ENCODE measurements at places on chromosomes 12 and 14.

DNA sequence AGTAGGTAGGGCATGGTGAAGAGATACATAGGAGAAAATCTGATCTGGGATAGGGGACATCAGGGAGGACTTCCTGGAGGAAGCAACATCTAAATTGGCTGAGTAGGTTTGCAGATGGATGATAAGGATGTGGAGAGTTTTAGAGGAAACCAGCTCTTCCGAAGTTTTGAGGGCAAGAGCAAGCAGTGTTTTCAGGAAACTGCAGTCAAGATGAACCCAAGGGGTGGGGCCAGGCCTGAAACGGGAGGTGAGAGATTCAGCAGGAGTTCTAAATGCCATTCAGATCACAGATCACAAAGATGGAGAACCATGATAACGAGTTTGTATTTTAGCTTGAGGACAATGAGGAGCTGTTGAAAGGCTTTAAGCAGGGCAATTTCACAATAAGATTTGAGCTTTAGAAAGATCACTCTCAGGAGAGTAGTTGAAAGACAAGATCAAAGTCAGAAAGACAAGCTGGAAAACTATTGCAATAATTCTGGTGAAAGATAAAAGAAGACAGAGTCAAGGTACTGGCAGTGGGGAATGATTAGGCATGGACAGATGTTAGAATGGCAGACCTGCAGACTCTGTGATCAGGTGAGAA, 70.1 kb upstream of the PLXNC1 start:
- no peak overlapping the region for H3K4me3 ChIP-seq
- H3K27me3 ChIP-seq = no peaks in the 10 kb centered on the region
- DNase-seq = no peak
- no peaks in the 10 kb centered on the region for H3K36me3 ChIP-seq

DNA sequence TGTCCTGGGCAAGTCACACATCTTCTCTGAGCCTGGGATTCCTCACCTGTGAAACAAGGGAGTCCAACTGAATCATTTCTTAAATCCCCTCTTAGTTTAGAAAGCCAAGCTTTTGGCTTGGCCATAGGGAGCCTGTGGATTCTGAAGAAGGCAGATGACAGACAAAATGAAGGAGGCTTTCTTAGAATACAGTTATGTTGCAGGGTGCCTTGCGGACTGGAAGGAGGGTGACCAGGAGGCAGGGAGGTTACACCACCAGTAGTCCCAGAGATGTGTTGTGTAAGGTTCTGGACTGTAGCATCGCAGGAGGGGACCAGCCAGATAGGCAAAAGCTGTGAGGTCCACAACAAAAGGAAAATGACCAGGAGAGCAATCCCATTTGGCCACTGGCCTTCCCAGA, 8.2 kb upstream of the ACVR1B start:
- H3K27me3 ChIP-seq = no peaks in the 10 kb centered on the region
- DNase-seq = no peak
- H3K4me1 ChIP-seq = no peaks in the 10 kb centered on the region
- no peaks in the 10 kb centered on the region for H3K36me3 ChIP-seq
- H3K27ac ChIP-seq = no peak overlapping the region

GRCh38 chr12:23684121-23684520, 265.3 kb downstream of the SOX5 start:
- H3K4me3 ChIP-seq = no peak overlapping the region
- H3K36me3 ChIP-seq = no peaks in the 10 kb centered on the region
- H3K4me1 ChIP-seq = no peaks in the 10 kb centered on the region

DNA sequence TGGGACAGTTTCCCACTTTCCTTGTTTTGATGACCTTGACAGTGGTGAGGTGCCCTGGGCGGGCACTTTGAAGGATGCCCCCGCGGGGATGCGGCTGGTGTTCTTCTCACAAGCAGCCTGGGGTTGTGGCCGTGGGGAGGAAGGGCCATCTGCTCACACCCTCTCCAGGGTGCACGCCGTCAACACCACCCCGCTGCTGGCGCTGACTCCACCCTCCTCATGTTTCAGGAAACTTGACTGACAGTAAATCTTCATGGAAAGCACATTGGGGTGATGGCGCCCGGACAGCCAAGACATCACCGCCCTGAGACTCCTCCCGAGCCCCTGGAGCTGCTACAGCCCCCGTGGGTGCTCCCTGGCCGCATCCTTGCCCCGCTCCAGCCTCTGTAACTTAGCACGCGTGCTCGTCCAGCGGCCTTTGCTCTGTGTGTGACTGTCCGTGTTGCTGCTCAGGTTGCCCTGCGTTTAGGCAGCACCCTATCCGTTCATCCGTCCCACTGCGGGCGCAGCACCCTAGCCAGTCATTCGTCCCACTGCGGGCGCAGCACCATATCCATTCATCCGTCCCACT, 150.2 kb upstream of the C14orf180 start:
- H3K4me3 ChIP-seq = no peak overlapping the region
- H3K4me1 ChIP-seq = no peaks in the 10 kb centered on the region
- no peaks in the 10 kb centered on the region for H3K27me3 ChIP-seq
- H3K36me3 ChIP-seq = no peaks in the 10 kb centered on the region

DNA sequence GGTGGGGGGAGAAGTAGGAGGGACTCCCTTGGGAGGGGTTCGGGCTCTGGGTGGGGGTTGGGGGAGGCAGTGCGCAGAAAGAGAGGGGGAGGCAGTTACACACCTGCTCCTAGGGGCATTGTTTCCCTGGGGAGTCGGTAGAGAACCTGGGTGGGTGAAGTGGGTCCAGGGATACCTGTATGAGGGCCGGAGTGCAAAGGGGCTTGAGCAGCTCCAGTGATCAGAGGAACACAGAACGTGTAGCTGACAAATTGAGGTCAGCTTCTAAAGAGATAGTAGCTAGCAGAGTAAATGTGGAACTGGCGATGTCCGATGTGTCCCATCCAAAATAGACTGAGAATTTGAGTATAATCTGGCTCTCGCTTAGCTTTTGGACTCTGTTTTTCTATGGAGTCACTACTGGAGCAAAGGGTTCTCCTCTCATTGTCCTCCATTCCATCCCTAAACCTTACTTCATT, 502 bp downstream of the SMARCD1 start:
- peak overlapping the region; percentile 99 for H3K27ac ChIP-seq
- H3K36me3 ChIP-seq = peaks cover 5% of the 10 kb centered on the region
- no peaks in the 10 kb centered on the region for H3K27me3 ChIP-seq
- DNase-seq = no peak
- peak overlapping the region; percentile 88 for H3K4me3 ChIP-seq

GRCh38 chr14:71371711-71372396, 464.6 kb downstream of the PCNX1 start:
- H3K27ac ChIP-seq = no peak overlapping the region
- H3K4me1 ChIP-seq = no peaks in the 10 kb centered on the region
- H3K36me3 ChIP-seq = no peaks in the 10 kb centered on the region

DNA sequence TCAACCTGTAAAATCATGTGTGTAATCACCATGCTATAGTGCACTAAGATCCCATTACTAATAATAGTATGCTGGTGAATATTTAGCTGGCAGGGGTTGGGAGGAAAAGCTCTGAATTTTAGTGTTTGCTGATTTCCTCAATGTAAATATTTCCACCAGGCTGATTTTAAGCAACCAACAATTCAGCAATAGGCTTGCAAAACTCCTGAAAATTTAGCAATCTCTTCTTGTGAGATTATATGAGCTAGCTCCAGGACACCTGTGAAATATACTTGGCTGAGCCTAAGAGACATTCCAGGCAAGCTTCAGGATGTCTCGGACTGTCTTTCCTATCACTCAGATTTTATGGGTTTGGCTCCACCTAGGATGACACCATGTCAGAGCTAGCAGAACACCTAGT, 106.9 kb upstream of the ANO4 start:
- no peak overlapping the region for H3K27ac ChIP-seq
- H3K36me3 ChIP-seq = no peaks in the 10 kb centered on the region
- no peak overlapping the region for H3K4me3 ChIP-seq
- no peaks in the 10 kb centered on the region for H3K4me1 ChIP-seq

GRCh38 chr12:67276421-67276820, 7.3 kb downstream of the CAND1 start:
- H3K4me3 ChIP-seq = no peak overlapping the region
- H3K27me3 ChIP-seq = no peaks in the 10 kb centered on the region
- DNase-seq = no peak

GRCh38 chr12:591167-592023, 71.8 kb downstream of the NINJ2 start:
- H3K4me1 ChIP-seq = no peaks in the 10 kb centered on the region
- H3K27ac ChIP-seq = no peak overlapping the region
- DNase-seq = no peak
- H3K4me3 ChIP-seq = no peak overlapping the region

GRCh38 chr12:131042834-131043245, 89.1 kb downstream of the ADGRD1 start:
- H3K4me1 ChIP-seq = no peaks in the 10 kb centered on the region
- no peak overlapping the region for H3K4me3 ChIP-seq
- DNase-seq = no peak
- no peaks in the 10 kb centered on the region for H3K27me3 ChIP-seq
- no peaks in the 10 kb centered on the region for H3K36me3 ChIP-seq
- no peak overlapping the region for H3K27ac ChIP-seq

DNA sequence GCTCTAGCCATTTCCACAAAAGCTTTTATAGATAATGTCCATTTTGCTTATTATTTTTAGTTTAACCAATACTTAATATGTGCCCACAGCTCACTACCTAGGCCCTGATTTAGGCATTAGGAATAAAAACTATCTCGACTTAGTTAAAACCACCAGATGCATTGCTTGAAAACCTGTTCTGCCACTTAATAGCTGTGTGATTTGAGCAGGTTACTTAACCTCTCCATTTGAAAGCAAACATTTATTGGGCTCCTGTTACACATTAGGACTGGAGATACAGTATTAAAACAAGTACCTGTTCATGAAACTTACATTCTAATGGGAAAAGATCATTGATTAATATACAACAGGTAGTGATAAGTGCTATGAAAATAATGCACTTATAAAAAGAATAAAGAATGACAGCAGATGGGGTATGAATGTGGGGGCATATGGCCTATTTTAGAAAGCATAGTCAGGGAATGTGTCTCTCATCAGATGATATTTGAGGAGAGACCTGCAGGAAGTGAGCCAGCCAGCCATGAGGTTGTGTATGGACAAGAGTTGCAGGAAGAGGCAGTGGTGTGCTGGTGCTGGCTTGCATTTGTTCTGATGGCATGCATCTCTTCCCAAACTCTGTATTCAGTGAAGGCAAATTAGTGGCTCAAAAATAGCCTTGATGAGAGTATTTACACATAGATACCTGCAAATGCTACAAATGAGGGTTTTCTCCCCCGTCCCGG, 34.3 kb downstream of the NOPCHAP1 start:
- no peaks in the 10 kb centered on the region for H3K4me1 ChIP-seq
- no peaks in the 10 kb centered on the region for H3K27me3 ChIP-seq
- H3K36me3 ChIP-seq = no peaks in the 10 kb centered on the region
- DNase-seq = no peak
- H3K27ac ChIP-seq = no peak overlapping the region

- H3K4me1 ChIP-seq = no peaks in the 10 kb centered on the region
- DNase-seq = no peak
- H3K4me3 ChIP-seq = no peak overlapping the region
- no peaks in the 10 kb centered on the region for H3K27me3 ChIP-seq
These were observed 6.4 kb downstream of the RAD52 start for GRCh38 chr12:943051-943450.

GRCh38 chr12:48037267-48037915, 33.1 kb upstream of the COL2A1 start:
- no peaks in the 10 kb centered on the region for H3K4me1 ChIP-seq
- no peaks in the 10 kb centered on the region for H3K27me3 ChIP-seq
- no peak for DNase-seq

- no peak overlapping the region for H3K4me3 ChIP-seq
- peak overlapping the region; percentile 53 for H3K27ac ChIP-seq
- peaks cover 8% of the 10 kb centered on the region for H3K4me1 ChIP-seq
- no peaks in the 10 kb centered on the region for H3K27me3 ChIP-seq
These were observed 147.9 kb downstream of the ETV6 start for GRCh38 chr12:11797317-11797913.

GRCh38 chr14:102126807-102127455, 12.8 kb upstream of the WDR20 start:
- H3K36me3 ChIP-seq = no peaks in the 10 kb centered on the region
- H3K27ac ChIP-seq = no peak overlapping the region
- DNase-seq = no peak
- no peak overlapping the region for H3K4me3 ChIP-seq
- no peaks in the 10 kb centered on the region for H3K4me1 ChIP-seq

DNA sequence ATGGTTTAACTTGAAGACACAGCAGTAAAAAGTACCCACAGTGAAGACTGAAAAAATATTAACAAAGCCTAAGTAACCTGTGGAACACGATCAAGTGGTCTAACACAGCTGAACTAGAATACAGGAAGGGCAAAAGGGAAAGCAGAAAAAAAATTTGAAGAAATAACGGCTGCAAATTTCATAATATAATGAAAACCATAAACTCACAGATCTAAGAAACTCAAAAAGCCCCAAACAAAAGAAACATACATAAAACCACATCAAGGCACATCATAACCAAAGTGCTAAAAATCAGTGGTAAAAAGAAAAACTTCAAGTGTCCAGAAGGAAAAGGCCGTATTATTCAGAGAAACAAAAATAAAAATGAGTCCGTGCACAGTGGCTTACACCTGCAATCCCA, 30.9 kb downstream of the SPPL3 start:
- H3K27ac ChIP-seq = no peak overlapping the region
- no peaks in the 10 kb centered on the region for H3K36me3 ChIP-seq
- H3K27me3 ChIP-seq = no peaks in the 10 kb centered on the region

GRCh38 chr12:102958830-102959176, 1.3 kb downstream of the ASCL1 start:
- H3K27me3 ChIP-seq = no peaks in the 10 kb centered on the region
- no peaks in the 10 kb centered on the region for H3K4me1 ChIP-seq
- no peak for DNase-seq
- no peaks in the 10 kb centered on the region for H3K36me3 ChIP-seq
- H3K4me3 ChIP-seq = no peak overlapping the region
- no peak overlapping the region for H3K27ac ChIP-seq

DNA sequence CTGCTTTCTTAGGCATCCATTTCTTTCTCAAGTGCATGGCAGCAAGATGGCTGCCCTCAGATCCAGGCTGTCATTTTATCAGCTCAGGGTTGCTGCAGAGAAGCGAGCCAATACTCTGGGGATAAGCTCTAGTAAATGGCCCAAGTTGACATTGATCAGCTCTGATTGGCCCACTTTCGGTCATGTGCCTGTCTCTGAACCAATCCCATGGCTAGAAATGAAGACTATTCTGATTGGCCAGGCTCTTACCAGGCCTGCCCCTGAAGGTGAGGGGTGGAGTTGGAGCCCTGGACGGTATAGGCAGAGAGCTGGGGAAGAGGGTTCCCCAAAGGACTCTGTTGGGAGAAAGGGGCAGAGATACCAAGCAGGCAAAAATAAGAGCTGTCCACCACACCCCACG, 41.4 kb downstream of the MYO1H start:
- H3K4me1 ChIP-seq = no peaks in the 10 kb centered on the region
- H3K27me3 ChIP-seq = no peaks in the 10 kb centered on the region
- no peak overlapping the region for H3K27ac ChIP-seq
- H3K4me3 ChIP-seq = no peak overlapping the region

DNA sequence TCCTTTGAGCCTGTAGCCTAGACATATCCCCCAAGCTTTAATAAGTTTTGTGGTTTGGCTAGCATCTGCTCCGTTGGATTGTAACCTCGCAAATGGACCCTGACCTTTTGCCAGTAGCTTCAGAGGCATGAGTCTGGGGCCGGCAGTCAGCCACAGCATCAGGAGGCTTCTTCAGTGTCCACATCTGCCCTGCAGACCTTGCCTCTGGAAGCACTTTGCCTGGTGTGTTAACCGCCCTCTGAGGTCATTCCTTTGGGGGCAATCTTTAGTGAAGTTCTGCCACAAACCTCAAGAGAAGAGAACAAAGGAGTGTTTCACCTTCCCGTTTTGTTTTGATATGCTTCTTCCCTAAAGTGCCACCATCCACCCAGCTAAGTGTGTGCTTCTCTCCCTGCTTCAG, 71.4 kb downstream of the GNS start:
- H3K4me1 ChIP-seq = no peaks in the 10 kb centered on the region
- no peak for DNase-seq
- peaks cover 3% of the 10 kb centered on the region for H3K36me3 ChIP-seq
- H3K27me3 ChIP-seq = no peaks in the 10 kb centered on the region
- peak overlapping the region; percentile 37 for H3K27ac ChIP-seq
- H3K4me3 ChIP-seq = no peak overlapping the region

Data from aorta (tissue), 5 donors.